Urothelium cell line (cell line): ENCODE measurements at places on chromosomes 3 and 15.
A peak's percentile ranks its signal among the peaks of the same experiment; 100 is the strongest.

DNA sequence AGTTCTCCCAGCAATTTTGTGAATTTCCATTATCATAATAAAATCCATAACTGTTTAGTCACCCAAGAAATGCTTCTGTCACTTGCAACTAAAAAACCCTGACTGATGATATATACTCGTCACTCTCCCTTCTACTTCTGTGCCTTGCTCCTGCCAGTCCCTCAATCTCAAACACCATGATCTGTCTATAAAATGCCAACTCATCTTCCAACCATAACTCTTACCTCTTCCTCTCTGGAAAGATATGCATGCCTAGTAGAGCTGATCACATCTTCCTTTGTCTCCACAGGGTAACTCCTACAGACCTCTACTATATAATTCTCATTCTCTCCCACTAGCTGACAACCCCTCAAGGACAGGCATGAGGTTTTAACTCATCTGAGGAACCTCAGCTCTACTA lies 5.2 kb upstream of the VEPH1 start:
- no peak for DNase-seq

GRCh38 chr3:185732782-185733181 lies 92.1 kb downstream of the IGF2BP2 start:
- DNase-seq, result peak; percentile 62

GRCh38 chr3:99967796-99968195 lies 146.5 kb downstream of the FILIP1L start:
- no peak for DNase-seq

DNA sequence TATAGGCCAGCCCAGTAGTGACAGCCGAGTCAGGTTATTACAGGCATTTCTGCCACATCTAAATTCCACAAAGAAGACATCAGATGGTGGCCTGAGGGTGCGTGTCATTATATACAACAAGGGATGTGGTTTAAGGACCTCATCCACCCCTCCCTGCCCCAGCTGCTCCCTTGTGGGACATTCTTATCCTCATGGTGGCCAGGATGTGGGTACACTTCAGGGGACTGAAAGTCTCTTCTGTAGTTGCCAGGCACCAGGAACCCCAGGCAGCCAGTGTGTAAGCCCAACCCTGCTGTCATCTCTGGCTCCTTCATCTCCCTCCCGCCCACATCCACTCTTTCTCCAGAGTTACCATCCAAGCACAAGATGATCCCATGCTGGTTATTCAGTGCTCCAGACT lies 224.9 kb upstream of the TOPAZ1 start:
- DNase-seq, result no peak

DNA sequence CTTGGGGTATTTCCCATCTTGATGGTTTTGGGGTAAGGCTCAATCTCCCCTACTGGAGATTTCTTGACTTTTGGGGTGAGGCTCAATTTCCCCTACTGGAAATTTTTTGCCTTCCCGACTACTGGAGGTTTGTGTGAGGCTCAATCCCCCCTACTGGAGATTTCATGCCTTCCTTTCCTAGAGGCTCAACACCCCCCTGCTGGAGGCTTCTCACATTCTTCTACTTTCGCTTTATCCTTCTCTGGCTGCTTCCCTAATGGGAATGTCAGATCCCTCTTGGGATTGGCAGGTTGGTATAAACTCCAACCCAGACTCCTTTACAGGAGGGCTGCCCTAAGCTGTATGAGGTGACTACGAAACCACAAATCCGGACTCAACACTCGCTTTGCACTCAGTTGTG lies 49.2 kb downstream of the KATNBL1 start:
- no peak for DNase-seq

DNA sequence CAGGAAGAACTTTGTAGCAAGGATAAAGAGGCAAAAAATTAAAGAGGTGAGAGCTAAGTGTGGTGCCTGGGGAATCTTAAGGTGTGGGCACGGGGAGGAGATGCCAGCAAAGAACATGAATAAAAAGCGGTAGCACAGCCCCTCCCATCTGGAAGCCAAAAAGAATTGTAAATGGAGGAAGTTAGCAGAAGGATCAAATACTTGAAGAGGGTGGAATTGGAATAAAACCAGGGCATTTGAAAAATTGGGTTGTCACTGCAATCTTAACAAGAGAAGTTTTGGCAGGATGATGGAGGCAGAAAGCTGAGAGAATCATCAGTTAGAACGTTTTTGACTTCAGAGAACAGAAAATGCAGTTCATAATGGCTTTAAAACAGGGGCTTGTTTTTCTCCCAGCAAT lies 2.4 kb downstream of the CCR2 start:
- DNase-seq, result no peak

DNA sequence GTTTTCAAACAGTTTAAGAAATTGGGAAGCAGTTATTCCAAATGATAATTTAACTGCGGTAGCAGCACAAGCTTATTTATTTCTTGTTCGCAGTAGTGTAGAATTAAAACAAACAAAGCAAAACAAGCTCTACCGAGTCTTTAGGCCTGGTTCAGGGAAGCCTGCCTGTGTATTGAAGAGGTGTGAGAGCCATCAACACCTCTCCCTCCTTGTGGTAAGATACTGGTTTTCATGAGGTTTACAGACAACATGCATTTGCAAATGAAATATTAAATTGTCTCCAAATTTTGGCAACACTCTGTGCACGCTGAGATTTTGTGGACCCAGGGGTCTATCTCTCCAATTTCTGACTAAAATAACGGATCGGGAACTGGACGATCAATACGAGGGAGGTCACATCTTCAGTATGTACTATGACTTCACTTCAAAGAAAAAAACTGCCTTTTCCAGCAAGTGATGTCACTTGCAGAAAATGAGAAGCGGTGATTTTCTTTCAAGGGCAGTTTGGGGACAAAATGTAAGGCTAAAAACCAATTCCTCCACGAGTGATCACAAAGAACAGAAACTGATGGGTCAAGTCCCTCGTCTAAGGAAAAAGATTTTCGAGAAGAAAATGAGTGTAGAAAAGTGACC lies 721 bp downstream of the ATR start:
- DNase-seq, result no peak

- DNase-seq, result no peak
These were observed 28.8 kb downstream of the EAF2 start for GRCh38 chr3:121863801-121864200.

DNA sequence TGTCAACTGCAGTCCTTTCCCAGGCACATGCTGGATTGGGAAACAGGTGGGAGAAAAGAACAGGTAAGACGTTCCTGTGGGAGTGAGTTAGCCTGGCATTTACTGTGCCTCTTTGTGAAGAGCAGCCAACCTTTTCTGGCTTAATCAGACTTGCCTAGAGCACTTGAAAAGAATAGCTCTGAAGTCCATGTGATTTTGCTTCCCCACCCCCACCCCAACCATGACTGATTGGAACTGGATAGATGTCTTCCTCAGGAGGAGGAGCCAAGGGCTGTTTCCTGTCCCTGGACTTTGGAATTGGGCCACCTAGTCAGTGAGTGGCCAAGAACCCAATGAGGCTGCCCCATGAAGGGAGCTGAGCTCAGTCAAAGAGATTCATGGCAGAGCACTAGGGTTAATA lies 4.7 kb upstream of the TMEM41A start:
- no peak for DNase-seq

GRCh38 chr3:136856665-136857064 lies 5.3 kb upstream of the NCK1 start:
- no peak for DNase-seq

DNA sequence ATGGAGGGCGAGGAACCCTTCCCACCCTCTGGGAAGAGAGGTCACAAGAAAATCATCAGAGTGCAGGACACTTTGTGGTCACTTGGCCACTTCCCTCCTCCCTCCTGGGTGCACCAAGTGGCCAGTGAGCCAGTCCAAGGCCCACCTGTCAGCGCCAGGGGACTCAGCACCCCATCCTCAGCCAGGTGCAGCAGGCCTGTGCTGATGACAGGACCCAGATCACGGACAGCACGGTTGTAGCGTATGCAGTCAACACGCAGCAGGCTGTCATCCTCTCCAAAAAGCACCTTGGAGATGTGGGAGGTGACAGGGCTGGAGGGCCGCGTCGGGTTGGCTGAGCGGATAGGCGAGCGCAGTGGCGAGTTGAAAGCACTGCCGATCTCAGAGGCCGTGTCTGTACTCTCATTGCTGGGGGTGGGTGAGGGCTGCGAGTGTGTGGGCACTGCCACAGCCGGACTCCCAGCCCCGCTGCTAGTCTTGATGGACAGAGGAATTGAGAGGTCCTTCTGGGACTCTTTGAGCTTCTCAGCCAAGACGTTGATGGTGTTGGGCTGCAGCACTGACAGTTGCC lies 41.5 kb downstream of the SEMA3G start:
- no peak for DNase-seq

- peak; percentile 68 for DNase-seq
These were observed 63.6 kb downstream of the FAM81A start for GRCh38 chr15:59501597-59501996.

DNA sequence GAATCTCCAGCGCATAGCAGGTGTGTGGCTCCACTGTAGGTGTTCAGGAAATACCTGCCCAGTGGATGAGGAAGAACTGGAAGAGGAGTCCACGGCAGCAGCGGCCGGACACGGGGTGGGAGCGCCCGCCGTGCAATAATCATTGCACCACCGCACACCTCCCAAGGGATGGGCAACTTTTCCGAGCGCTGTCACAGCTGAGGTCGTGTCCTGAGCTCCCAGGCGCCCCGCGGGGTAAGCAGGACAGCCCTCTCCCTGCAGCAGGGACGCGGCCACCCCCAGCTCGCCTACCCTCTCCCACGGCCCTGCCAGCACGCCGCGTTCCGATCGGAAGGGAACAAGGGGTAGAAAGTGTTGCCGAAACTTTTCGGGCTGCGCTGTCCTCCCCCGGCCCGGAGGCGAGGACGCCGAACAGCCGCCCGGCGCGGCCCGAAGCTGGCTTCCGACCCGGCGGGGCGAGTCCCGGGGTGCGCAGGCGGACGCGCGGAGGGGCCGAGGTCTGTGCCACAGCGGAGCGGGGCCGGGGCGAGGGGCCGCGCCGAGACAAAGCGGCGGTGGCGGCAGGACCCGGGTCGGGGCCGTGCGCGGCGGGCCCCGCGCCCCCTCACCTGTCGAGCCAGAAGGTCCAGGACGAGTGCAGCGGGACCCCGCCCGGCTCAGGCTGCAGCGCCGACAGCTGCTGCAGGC lies 475 bp downstream of the EIF4E3 start:
- peak; percentile 57 for DNase-seq

DNA sequence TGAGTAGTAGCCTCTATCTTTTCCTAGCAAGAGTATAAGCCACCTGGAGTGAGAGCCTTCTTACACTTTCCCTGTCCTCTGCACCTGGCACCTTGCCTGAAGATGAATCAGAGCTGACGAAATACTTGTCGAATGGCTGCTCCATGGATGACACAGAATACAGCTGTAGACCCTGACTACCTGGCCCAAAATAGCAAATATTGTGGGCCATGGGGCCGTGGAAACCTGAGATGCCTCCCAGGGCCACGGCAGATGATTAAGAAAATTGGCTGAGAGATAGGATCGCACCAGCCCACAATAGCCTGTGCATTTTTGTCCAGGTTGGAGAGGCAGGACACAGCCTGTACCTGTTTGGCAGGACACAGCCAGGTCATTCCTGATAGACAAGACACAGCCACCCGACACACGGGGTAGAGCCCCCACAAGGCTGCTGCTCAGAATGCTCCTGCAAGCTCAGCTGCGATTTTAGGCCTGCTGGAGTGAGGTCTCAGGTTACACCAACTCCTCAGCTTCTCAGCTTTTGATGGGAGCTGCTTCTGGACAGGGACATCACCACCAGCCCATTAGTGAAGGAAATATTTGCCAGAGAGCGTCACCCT lies 22.9 kb upstream of the TPM1 start:
- DNase-seq, result peak; percentile 86

- no peak for DNase-seq
These were observed 16.7 kb upstream of the KLF15 start for GRCh38 chr3:126373682-126374601.

- DNase-seq, result peak; percentile 80
These were observed 37.6 kb upstream of the EPHB3 start for GRCh38 chr3:184523825-184524615.

GRCh38 chr3:101379658-101380376 lies 59.4 kb upstream of the IMPG2 start:
- no peak for DNase-seq

GRCh38 chr15:31867536-31868442 lies 162.5 kb upstream of the CHRNA7 start:
- DNase-seq, result peak; percentile 67

GRCh38 chr3:75737831-75738493 lies 47.4 kb downstream of the ZNF717 start:
- DNase-seq, result no peak

DNA sequence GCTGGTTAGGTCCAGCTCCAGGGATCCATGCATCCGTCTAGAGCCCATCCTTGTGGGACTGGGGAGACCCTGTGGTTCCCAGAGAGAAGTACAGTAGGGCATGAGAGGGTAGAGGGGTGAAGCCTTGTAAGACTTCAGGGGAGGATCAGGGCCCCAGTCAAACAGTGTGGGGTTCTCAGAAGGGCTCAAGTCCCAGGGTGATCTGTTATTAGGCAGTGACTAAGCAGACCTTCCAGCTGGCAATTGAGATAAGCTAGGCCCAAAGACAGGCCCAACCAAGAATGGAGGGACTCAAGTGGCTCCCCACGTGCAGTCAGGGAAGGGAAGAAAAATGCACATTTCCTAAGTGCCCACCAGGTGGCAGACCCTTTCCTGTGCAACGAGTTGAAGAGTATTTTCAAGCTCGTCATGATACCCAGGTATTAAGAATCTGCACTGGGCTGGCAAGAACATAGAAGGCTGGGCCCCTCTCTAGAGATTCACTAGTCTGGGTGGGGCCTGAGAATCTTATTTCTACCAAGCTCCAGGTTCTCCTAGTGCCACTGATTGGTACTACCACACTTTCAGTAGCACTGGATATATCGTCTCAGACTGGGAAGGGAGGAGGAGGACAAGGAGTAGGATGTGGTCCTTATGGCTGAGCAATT lies 240.8 kb downstream of the NR1D2 start:
- DNase-seq, result peak; percentile 64

DNA sequence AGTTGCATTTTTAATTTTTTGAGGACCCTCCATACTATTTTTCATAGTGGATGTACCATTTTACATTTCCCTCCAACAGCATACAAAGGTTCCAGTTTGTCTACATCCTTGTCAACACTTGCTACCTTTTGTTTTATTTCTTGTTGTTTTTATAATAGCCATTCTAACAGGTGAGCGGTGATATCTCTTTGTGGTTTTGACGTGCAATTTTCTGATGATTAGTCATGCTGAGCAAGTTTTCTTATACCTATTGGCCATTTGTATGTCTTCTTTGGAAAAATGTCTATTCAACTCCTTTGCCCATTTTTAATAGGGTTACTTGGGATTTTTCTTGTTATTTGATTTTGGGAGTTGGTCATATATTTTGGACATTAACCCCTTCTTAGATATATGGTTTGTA lies 187.0 kb downstream of the CDIN1 start:
- DNase-seq, result no peak
